ENCODE measurements at places on chromosomes 7 and 10.
A peak's percentile ranks its signal among the peaks of the same experiment; 100 is the strongest.

- no peak for DNase-seq
These were observed 186.6 kb upstream of the PRSS1 start for GRCh38 chr7:142562688-142563087.

DNA sequence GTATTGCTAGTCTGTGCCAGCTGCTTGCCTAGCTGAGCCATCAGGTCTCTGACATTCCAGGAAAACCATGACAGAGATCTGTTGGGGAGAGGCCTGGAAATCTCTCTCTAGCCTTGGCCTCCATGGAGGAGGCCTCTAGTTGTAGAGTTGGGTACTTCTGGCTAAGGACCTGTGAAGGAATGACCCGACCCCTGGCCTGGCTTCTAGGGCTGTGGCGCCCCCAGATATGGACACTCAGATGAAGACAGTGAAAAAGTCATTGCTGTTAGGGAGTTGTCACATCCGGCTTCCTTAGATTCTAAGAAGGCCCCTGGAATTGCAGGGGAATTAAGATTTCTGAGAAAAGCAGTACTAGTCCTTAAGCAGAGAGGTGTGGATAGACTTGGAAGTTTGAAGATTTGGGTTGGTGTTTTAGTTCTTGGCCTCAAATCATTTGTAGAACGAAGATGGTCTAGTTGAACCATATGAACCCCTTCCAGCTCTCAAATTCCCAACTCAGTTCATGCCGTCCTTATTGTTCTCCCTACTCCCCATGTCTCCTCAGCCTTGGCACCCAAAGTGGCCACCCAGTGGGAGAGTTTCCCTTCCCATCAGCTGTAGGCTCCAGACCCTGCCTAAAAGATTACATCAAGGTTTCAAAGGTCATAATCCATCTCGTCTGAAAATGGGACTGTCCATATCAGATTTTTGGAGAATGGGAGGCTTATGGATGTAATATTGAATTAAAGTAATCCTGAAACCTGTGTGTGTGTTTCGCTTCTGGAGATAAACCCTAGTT is 7.0 kb downstream of the HHEX start:
- DNase-seq: no peak

GRCh38 chr7:80843018-80843677 is 75.7 kb downstream of the SEMA3C start:
- DNase-seq: no peak

- DNase-seq: no peak
These were observed 3.2 kb downstream of the HTRA1 start for GRCh38 chr10:122464586-122464985.

GRCh38 chr10:6593241-6593671 is 13.2 kb upstream of the PRKCQ start:
- DNase-seq: no peak

- DNase-seq: no peak
These were observed 61.3 kb upstream of the CAV2 start for GRCh38 chr7:116438267-116438666.

DNA sequence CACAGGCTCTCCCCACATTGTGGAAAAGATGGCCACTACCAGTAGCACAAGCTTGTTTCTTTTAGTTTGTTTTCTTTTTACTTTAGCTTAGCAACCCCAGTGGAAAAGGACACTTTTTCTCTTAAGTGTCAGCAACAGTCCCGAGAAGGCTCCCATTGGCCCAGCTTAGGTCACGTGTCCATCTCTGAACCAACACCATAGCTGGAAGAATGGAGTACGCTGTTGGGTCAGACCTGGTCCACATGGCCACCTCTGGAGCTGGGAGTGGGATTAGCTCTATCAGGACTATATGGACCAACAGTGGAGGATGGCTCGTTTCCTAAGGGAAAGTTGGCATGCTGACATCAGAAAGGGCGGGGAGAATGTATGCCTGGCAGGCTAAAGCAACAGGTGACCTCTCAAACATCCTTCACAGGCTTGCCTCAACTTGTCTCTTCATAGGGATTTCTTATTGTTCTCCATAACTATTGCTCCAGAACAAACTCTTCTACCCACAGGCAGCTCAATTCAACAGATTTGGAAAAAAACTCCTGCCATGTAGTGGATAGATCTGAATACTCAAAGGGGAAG is 27.6 kb upstream of the NEUROG3 start:
- DNase-seq: no peak

GRCh38 chr10:6401558-6402348 is 178.3 kb downstream of the PRKCQ start:
- peak; percentile 82 for DNase-seq

- no peak for DNase-seq
These were observed 18.8 kb upstream of the SLC35G1 start for GRCh38 chr10:93875032-93875358.

- no peak for DNase-seq
These were observed 9.1 kb upstream of the PRKRIP1 start for GRCh38 chr7:102387064-102387463.

- DNase-seq: peak; percentile 28
These were observed 821 bp downstream of the SLC35B4 start for GRCh38 chr7:134315679-134316538.

GRCh38 chr7:99109108-99110051 is 34.5 kb downstream of the SMURF1 start:
- no peak for DNase-seq

DNA sequence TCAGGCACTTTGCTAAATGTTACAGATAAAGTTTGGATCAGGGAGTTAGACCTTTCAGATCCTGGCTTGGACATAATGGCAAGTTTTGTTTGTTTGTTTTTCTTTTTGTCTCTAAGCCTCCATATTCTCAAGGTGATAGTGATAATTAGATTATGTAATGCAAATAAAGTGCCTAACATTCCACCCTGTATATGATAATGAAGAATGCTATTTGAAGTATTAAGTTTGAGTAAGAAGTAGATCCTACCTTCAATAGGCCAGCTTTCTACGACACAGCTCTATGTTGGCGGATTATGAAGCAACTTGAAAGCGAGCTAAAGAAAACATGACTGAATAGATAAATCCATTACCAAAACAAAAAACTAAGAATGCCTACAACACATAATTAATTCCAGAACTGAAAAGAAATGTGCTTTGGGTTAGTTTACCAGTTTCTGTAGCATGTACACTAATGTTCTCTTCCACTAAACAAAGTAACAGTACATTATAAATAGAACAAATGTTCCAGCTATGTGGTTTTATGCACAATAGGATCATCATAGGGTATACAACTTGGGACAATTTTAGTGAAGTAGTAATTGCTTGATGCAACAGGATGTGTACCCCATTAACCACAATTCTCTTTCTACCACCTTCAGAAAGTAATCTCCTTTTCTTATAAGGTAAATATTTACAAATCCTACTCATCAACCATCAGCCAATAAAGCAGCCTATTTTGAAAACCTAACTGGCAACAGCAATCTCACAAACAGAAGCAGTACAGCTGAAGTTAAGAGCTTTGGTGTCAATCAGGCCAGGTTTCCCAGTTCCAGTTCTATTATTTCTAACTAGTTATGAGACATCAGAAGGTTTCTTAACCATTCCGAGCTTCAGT is 1.5 kb downstream of the SEM1 start:
- no peak for DNase-seq

GRCh38 chr7:26331113-26331512 is 39.5 kb downstream of the SNX10 start:
- DNase-seq: no peak

Measured in GM13977 (cell line).